Stimulated activated CD4-positive, alpha-beta T cell treated with anti-CD3 and anti-CD28 coated beads, Interleukin-15, amount 100 ng/mL, for 24 hours (primary cell): ENCODE measurements at places on chromosomes 4 and X.
A peak's percentile ranks its signal among the peaks of the same experiment; 100 is the strongest.

- no peak for DNase-seq
Measured at GRCh38 chrX:46805270-46805669, 31.6 kb upstream of the RP2 start.

- no peak for DNase-seq
Measured at GRCh38 chrX:99901091-99901490, 509.0 kb downstream of the PCDH19 start.

DNA sequence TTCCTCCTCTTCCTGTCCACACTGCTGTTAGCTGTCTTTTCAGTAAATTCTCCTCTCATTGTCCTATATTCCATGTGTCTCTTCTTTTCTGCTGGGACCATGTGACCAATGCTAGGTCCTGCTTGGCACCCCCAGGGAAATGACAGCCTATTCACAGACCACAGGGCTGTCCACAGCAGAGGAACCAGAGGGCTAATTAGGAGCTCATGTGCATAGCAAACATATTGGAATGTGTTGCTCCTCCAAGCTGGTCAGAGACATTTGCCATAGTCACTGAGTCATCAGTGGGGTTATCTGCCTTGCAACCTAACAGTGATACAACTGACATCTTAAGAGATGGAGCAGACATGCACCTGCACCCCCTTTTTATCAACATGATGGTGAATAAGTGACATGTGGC is 67.9 kb upstream of the PUDP start:
- DNase-seq: no peak

GRCh38 chrX:56947699-56948098 is 47.6 kb downstream of the SPIN3 start:
- DNase-seq: no peak

- peak; percentile 60 for DNase-seq
Measured at GRCh38 chr4:186190581-186191199, 677 bp upstream of the CYP4V2 start.

GRCh38 chr4:22504447-22504846 is 11.4 kb downstream of the ADGRA3 start:
- no peak for DNase-seq

- no peak for DNase-seq
Measured at GRCh38 chr4:139834981-139835391, 169.4 kb downstream of the MGST2 start.

DNA sequence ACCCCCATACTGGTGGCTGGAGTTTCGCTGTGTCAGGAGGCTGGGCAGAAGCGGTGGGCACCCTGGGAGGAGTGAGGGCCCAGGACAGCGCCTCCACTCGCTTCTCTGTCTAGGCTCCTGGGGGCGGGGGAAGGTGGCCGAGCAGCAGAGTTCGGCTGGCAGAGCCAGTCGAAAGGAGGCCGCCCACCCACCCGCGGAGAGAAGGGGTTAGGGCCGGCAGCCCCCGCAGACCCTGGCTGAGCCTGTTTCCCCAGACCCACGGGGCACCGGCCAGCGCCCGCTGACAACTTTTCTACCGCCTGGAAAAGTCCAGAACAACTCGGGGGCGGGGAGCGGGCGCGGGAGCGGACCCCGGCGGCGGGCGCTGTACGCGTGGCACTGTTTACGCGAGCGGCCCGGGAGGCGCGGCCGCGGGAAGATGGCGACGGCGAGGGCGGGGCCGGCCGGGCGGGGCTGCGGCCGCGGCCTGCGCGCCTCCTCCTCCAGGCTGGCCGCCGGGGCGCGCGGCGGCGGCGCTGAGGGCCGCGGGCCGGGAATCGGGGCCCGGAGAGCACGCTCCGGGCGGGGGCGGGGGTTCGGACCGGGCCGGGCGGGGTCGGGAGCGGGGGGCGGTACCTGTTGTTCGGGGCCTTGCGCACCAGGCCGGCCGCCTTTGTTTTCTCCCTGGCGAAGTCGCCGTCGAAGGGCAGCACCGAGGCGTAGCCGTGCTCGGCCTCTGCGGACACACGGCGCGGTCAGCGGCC is 628 bp downstream of the MXD4 start:
- peak; percentile 71 for DNase-seq

DNA sequence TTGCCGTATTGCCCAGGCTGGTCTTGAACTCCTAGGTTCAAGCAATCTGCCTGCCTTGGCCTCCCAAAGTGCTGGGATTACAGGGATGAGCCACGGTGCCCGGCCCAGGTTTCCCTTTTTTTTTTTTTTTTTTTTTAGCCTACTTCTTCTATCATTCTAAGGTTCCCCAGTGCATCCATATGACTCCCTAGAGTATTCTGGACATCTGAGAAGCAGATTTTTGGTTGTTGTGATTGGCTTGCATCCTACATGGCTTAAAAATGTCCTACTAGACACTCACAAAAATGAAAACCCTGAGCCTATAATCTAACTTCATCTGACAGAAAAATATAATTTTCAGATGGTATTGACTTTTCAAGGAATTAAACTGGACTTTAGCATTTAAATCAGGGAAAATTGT is 41.7 kb downstream of the SMIM14 start:
- DNase-seq: no peak

GRCh38 chrX:22047468-22047867 is 15.3 kb downstream of the PHEX start:
- DNase-seq: no peak

DNA sequence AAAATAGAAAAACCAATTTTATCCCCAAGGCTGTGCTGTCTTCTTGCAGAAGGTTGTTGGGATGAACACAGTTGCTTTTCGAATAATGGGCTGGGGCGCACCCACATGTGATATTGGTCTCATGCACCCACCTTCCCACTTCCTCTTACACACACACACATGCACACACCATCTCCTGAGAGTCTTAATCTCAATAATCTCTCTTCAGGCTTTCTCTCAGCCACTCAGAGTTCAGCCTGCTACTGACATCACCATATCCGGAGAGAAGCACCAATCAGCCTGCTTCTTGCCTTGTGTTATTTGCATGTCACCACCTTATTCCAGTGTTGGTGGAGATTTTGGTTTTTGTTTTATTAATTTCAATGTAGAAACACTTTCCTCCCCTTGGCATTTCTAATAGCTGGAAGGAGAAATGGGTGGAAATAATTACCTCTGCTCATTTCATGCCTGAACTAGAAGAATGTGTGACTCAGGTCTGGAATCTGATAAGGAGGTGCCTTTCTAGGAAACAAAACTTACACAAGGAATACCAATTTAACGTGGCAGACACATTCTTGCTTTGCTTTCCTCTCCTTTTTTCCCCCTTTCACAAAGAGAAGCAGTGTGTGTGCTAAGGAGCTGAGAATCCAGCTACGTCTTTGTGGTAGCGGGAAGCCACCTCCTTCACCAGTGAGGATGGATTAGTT is 400.2 kb downstream of the MID1IP1 start:
- DNase-seq: peak; percentile 35

- no peak for DNase-seq
Measured at GRCh38 chr4:152784490-152785350, 5.0 kb downstream of the ARFIP1 start.

- DNase-seq: no peak
Measured at GRCh38 chr4:80007745-80008149, 65.3 kb downstream of the ANTXR2 start.

- DNase-seq: no peak
Measured at GRCh38 chrX:87409113-87409841, 108.3 kb upstream of the KLHL4 start.

- peak; percentile 72 for DNase-seq
Measured at GRCh38 chrX:119273420-119274192, 37.5 kb downstream of the PGRMC1 start.

- DNase-seq: no peak
Measured at GRCh38 chr4:10811991-10812390, 127.4 kb upstream of the CLNK start.

DNA sequence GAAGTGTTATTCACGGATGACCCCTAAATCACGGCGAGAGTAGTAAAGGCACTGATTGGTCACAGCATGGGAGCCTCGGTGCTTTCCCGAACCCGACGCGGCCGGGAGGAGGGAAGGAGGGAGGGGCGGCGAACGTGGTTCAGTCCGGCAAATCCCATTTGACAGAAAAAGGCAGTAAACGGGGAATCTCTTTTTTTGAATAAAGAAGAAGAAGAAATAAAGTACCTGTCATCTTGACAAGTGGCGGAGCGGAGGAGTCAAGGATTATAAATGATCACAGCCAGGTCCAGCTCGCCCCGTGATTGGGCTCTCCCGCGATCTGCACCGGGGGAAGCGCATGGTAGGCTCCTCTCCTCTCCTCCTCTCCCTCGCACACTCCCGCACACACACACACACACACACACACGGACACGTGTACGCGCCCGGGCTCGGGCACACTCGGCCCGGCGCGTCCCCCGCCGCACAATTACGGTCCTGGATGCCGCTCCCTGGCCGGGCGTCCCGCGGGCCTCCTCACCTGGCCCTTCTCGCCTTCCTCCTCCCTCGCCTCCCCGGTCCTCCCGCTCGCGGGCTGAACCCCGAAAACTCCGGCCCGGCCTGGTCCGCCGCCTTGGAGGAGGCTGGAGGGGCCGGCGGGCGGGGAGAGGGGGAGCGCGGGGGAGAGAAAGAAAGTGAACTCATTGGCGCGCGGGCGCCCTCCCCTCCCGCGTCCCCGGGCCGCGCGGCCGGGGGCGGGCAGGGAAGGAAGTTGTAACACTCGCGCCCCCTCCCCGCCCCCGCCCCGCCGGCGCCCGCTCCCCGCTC is 99.2 kb upstream of the TENM3 start:
- peak; percentile 16 for DNase-seq

DNA sequence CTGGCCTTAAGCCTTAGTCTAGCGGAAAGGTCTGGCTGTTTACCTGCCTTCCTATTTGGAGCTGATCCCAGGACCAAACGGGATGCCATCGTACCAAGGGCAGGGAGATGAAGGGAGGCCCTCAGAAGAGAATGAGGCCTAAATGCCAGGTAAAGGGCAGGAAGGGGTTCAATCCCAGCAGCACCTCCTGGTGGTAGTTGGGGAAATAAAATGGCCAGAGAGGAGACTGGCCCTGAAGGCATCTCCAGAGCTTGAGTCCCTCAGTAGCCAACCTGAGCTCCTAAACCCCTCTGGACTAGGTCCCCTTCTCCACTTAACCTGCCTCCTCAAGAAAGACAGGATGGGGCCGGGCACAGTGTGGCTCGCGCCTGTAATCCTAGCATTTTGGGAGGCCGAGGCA is 53.7 kb downstream of the KDM5C start:
- no peak for DNase-seq

DNA sequence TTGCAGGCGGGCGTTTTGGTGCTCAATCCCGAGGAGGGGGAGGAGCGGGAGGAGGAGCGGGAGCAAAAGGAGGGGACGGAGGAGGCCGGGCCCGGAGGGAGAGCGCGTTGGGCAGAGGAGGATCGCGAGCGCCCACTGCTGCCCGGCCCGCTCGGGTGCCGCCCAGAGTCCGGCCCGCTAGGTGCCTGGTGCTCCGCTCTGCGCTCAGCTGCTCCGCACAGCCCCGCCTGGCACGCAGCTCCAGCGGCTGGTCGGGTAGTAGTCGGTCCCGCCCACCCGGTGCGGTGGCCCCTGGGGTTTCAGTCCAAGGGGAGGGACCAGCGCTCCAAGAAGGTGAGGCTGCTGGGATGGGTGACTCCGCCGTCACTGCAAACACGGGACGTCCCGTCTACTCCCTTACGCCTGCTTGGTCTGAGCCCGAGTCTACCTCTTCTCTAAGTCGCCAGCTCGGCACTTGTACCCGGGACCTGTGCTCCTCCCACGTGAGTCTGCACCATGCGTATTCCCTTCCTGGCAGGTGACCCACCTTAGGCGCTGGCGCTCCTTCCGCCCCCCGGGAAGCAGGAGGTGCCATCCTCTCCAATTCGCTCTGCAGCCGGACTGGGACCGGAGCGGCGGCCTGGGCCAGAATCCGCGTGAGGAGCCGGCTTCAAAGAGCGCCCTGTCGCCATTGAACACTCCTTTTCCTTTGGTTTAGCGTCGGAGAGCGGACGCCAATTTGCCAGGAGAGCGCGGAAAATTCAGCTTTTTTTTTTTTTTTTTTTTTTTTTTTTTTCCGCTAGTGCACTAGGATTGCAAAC is 405 bp upstream of the HS3ST1 start:
- DNase-seq: peak; percentile 71

DNA sequence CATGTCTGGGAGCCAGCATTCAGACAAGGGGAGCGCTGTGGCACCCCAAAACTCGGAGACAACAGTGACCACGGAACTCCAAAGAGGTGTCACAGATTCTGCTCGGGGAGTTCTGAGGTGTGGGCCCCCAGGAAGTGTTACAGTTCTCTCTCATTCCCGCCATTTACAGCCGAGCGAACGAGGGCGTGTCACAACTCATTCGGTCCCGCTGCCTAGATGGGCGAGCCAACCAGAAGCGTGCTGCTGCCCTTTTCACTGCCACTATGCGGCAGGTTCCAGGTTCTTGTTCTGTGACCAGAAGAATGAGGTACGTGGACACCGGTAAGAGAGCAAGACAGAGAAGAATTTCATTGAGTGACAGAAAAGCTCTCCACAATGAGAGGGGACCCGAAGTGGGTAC is 1370.6 kb upstream of the AGA start:
- no peak for DNase-seq

GRCh38 chr4:178811356-178811755 is 1369.1 kb upstream of the AGA start:
- no peak for DNase-seq

- no peak for DNase-seq
Measured at GRCh38 chrX:118062817-118063615, 53.6 kb downstream of the KLHL13 start.

DNA sequence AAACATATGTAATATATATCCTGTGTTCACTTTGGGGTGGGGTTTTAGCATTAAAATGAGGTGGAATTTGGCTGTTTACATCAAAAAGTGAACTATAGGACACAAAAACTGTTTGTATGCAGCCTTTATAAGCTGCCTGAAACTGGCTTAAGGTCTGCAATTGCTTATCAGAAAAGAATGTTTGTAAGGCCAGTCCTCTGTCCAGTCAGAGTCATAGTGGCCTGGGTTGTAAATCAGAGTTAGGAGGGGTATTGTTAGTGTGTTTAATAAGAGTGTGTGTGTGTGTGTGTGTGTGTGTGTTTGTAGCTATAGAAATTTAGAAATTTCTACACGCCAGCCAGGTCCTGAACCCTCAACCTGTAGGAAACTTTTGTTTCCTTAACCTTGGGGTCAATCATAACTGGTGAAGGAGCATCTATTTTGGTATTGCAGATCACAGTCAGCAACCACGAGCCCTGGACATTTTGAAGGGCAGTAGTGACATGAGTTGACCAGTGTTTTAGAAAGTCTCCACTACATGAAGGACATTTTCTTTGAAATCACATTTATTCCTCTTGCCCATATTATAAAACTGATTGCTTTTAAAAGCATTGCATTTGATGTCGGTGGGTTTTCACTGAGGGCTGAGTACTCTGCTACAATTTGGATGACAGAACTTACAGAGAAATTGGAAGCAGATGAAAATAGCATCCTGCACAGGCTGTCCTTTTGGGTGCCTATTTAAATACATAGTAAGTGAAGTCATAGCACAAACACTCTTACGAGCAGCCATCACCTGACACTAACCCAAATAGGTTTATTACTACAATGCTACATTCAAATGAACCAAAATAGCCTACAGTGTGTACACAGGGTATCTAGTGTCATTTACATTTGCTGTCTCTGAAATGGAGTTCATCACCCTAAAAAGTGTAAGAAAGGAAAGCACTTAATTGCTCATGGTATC is 11.2 kb upstream of the TMEM154 start:
- DNase-seq: no peak

GRCh38 chr4:76486588-76487276 is 51.7 kb downstream of the SHROOM3 start:
- DNase-seq: no peak
